ENCODE measurements at places on chromosomes 6 and 20.

DNA sequence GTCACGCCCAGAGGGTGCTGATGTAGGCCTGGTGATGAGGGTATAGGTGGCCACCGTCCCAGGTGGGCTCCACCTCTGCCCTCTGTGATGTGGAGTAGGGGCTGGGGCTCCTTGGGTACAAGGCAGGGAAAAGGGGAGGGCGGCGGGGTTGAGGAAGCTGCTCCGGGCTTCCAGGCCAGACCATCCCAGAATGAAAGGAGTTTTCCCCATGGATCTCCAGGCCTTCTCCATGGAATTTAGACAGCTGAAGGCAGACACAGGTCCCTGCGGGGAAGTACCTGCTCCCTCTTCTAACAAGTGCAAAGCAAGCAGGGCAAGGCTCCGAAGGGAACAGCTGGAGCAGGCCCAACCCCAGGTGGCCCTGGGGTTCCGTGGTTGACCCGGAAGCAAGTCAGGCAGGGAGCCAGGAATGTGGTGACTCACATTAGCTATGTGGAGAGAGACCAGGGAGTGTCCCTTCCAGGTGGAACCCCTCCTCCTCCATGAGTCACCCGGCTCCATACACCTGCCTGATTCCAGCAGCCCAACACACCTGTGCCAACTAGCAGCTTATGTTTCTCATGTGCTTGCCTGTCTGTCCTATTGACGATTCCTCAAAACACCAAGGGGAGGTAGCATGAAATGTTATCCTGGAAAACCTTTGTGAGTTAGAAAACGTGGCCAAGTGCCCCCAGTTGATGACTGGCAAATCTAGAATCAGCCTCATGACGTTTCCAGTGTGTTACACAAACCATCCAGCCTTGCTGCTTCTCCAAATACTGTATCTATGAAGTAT lies 59.7 kb upstream of the SNX9 start:
- no peak for DNase-seq

- no peak for DNase-seq
Observed at GRCh38 chr6:170438402-170438753, 114.7 kb downstream of the PSMB1 start.

GRCh38 chr6:142744836-142745235 lies 200.1 kb downstream of the HIVEP2 start:
- no peak for DNase-seq

- no peak for DNase-seq
Observed at GRCh38 chr20:4017051-4017712, 1.8 kb upstream of the RNF24 start.

DNA sequence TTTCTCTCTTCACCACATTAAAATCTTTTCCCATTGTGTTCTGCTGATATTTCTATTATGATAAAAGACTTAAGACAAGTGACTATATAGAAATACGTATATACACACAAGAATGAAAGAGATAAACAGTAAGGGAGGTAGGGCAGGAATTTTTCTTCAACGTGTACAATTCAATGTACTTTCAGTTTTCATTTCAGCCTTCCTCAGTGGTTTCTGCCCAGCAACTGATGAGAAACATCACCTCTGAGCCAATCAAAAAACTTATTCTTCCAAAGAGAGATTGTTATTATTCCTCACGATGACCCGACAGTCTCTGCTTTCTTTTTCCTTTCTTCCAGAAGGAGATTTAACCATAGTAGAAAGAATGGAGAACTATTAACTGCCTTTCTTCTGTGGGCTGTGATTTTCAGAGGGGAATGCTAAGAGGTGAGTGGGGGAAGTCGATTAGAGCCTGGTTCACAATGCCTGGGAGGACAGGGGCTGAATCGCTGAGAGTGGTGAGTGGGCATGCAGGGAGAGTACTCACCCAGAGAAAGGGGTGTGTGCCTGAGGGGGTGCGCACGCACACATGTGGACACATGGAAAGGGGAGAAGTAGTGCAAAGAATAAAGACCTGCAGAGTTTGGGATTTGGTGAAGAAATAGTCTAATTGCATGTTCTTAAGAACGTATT lies at the start of gene BTN3A1:
Gene BTN3A1 (plus strand): TSS at position 289 of the 672 bp plus-strand sequence. CDS start 3,289 bp downstream, outside the sequence.
- no peak for DNase-seq

- no peak for DNase-seq
Observed at GRCh38 chr6:15398633-15399275, 152.9 kb downstream of the JARID2 start.

GRCh38 chr6:44219053-44219814 lies 2.5 kb downstream of the MYMX start:
- no peak for DNase-seq

- DNase-seq = no peak
Observed at GRCh38 chr20:3658716-3659491, 4.3 kb downstream of the GFRA4 start.

- no peak for DNase-seq
Observed at GRCh38 chr6:128305228-128305627, 215.2 kb downstream of the PTPRK start.

All from stimulated activated CD4-positive, alpha-beta T cell treated with anti-CD3 and anti-CD28 coated beads, Interleukin-1b, Interleukin-23, amount 100 ng/mL, for 1 hour (primary cell).